ENCODE measurements at places on chromosomes 5 and 9. TPM values are rescaled to one million over a fixed set of nuclear protein-coding genes. Genes with fewer than 3 reads are reported as not detected.

- H3K27me3 ChIP-seq = no peaks in the 10 kb centered on the region
- no peaks in the 10 kb centered on the region for H3K4me1 ChIP-seq
- no peak overlapping the region for H3K4me3 ChIP-seq
- H3K36me3 ChIP-seq = peaks cover 12% of the 10 kb centered on the region
Observed at GRCh38 chr5:108867656-108868055, 120.0 kb downstream of the FER start.

GRCh38 chr5:80961376-80962281 is 1.5 kb downstream of the RASGRF2 start:
- H3K27me3 ChIP-seq = peaks cover 52% of the 10 kb centered on the region
- DNase-seq = no peak
- H3K4me1 ChIP-seq = peaks cover 4% of the 10 kb centered on the region
- peak overlapping the region; percentile 15 for H3K27ac ChIP-seq
- H3K4me3 ChIP-seq = peak overlapping the region; percentile 85

DNA sequence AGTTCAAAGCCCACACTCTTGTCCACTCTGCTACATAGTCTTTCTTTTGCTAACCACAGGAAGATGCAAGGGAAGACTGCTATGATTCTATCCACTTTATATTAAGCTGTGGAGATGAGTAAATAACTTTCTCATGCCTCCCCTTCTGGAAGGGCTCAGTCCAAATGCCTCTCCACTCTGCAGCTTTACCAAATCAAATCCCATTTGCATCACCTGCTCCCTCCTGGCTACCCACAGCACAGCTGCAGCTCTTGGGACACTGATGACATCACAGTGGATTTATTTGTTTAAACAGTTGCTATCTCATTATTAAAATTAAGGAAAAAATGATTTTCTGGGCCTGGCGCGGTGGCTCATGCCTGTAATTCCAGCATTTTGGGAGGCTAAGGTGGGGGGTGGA is 1544.9 kb upstream of the WWC1 start:
- H3K27me3 ChIP-seq = peaks cover 5% of the 10 kb centered on the region
- DNase-seq = no peak
- no peaks in the 10 kb centered on the region for H3K4me1 ChIP-seq
- H3K27ac ChIP-seq = no peak overlapping the region

GRCh38 chr5:58013542-58014258 is 446.2 kb downstream of the PLK2 start:
- no peak overlapping the region for H3K27ac ChIP-seq
- no peaks in the 10 kb centered on the region for H3K4me1 ChIP-seq
- DNase-seq = no peak
- no peaks in the 10 kb centered on the region for H3K36me3 ChIP-seq
- H3K27me3 ChIP-seq = no peaks in the 10 kb centered on the region

DNA sequence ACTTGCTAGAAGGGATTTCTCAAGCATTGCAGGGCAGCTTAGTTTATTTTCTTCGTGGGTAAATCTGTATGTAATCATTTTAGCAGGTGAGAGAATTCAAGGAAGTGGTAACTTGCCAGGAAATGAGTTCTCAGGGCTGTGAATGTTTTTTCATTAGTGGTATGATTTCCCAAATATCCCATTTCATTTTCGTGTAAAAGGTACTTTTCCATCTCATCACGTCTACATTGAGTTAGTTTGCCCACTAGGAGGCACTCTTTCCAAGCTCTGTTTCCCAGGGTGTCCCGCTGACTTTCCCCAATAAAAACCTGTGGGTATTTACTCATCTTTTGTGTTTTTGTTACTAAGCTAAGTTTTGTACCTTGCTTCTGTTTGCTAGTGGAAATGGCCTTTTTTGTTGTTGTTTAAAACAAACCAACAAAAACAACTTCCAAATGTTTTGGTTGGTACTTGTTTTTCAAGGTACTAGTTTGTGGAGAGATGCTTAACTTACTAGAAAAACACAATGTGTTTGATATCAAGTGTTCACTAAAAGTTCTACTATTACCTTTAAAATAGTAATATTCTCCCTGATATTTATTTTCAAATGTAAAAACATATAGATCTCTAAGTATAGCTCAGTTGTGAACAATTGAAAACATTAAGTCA is 373.6 kb downstream of the ADGRV1 start:
- H3K4me1 ChIP-seq = peaks cover 26% of the 10 kb centered on the region
- no peaks in the 10 kb centered on the region for H3K27me3 ChIP-seq
- DNase-seq = no peak
- no peak overlapping the region for H3K4me3 ChIP-seq
- no peak overlapping the region for H3K27ac ChIP-seq

Gene PCDHA13
- total RNA-seq = 5.1 TPM

Gene TRIM23
- 10.8 TPM for total RNA-seq

DNA sequence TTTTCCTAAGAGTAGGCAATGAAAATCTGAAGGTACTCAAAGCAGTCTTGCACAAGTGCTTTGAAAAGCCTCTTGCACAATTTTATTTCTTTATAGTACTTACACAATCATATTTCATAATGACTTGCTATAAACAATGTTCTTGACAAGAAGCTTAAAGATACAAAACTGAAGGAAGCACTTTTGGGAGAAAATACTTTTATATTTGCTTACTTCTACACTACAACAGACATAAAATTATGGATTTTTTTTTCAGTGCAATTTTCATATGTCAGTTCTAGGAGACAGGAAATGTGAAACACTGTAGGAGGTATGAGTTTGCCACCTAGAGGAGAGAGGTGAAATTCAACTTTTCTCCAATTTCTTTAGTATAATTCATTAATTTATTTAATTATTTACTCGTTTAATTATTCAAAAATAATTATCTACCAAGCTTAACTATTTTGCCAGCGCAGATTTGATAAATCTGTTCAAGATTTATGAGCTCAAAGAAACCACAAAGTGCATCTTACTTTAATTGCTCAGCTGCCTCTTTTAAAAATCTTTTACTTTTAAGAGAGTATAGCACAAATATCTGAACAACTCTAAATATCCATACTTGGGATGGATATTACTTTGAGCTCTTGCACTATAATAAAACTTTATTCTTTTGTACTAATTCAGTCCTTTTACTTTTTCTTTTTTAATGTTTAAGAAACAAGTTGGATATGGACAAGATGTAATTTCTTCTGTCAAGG is 29.0 kb upstream of the CDKN2B start:
- no peak overlapping the region for H3K4me3 ChIP-seq
- H3K36me3 ChIP-seq = no peaks in the 10 kb centered on the region
- H3K4me1 ChIP-seq = no peaks in the 10 kb centered on the region
- no peak for DNase-seq
- H3K27ac ChIP-seq = peak overlapping the region; percentile 85
- no peaks in the 10 kb centered on the region for H3K27me3 ChIP-seq

Gene BRINP1
- total RNA-seq = 8.6 TPM

DNA sequence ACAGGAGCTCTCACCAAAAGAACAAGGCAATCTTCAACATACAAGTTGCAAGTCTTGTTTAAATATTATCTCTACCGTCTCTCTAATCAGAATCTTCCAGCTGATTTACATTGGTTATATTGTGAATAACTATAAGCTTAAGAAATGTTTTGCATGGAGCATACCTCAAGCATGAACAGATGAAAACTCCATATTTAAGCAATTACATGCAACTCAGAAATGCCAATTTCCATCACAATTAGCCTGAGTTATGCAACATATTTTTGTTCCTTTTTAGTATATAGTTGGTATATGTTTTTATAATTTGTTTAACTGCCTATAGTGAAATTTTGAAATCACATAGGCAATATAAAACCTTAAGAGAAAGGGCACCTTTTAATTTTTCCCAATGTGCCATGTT is 142.5 kb downstream of the DENND1A start:
- no peak overlapping the region for H3K27ac ChIP-seq
- peaks cover 5% of the 10 kb centered on the region for H3K4me1 ChIP-seq
- H3K4me3 ChIP-seq = no peak overlapping the region
- H3K27me3 ChIP-seq = no peaks in the 10 kb centered on the region
